OCI-LY7 (cell line): ENCODE measurements at places on chromosomes 7 and 10. TPM values are rescaled to one million over a fixed set of nuclear protein-coding genes. Genes with fewer than 3 reads are reported as not detected.

The RASA4 gene
- total RNA-seq, result 52.4 and 64.6 TPM in 2 replicates

The CEP55 gene
- total RNA-seq, result 68.3 and 75.2 TPM in 2 replicates

The EPHA1 gene
- not detected in 2 replicates for total RNA-seq

The CRTAC1 gene
- total RNA-seq, result not detected in 2 replicates

- no peak for DNase-seq
Observed at GRCh38 chr10:117137911-117138642, at the start of gene VAX1. Gene VAX1, minus strand, starts transcription at chr10:117138270. Its CDS starts 214 bp downstream, at chr10:117138056.

DNA sequence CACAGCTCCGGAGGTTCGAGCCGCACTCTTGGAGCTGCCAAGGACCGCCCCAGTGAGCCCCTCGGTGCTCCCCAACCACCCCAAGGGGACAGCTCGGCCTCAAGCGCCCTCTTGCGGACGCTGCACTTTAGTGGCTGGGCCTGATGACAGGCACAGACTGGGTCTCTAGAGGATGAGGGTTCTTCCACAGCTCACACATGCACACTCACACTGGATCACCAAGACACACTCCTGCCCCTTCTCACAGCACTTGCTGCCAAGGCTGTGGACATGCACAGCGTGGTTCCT lies 2.1 kb downstream of the RET start:
- DNase-seq, result peak; percentile 32

DNA sequence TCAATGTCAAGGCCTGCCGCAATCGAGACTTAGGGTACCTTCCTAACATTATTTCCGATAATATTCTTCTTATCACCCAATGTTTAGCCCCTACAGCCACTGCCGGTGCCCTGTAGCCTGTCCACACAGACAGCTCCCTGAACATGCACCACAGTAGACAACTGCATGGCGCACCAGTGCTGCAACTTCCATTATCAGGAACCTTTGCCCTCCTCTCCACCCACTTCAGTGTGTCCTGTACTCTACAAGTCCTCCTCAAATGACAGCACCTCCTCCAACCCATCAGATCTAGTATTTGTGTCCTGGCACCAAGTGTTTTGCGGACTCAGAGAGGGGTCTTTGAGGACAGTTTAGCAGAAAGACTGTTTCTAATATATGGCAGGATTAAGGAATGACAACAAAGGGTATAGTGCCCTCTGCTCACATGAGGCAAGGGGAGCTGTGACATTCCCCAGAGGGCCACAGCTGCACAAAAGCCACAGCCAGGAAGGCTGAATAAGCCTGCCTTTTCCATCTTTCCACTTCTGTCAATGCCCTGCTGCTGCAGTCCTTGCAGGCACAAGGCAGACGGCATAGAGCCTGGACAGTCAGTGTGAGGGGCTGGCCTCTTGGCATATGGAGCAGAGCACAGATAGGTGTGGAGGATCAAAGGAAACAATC lies 335.4 kb downstream of the PARD3 start:
- DNase-seq, result no peak

DNA sequence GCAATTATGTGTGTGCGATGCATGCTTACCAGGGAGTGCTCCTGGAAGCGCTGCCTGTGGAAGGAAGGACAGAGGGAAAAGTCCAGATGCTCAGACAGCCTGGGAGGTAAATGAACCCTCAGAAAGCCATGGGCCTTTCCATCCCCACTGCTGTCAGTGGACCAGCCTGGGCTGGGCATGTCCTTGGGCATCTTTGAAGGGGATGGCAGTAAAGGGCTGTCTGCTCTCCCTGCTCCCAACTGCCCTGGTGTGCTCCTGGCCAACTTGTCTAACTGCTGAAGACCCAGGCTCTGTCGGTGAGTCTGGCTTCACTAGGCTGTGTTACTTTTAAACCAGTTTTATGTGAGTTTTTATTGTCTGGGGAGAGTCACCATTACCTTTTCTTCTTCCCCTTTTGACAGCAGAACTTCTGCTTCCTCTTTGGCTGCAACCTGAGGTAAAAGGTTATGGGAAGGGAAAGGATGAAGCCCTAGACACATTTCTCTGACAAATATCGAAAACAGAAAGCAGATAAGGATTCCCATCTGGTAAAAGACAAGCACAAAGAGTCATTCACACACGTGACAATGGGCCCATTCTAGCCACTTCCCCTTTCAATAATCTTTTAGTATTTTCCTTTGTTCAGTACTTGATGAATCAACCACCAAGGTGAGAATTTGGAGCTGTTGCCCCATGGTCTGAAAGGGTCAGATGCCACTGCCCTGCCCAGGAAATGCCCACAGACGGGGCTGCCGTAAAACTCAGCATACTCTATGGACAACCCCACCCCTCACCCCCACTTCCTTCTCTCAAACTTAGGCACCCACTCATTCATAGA lies 27.6 kb upstream of the PIK3AP1 start:
- peak; percentile 63 for DNase-seq

DNA sequence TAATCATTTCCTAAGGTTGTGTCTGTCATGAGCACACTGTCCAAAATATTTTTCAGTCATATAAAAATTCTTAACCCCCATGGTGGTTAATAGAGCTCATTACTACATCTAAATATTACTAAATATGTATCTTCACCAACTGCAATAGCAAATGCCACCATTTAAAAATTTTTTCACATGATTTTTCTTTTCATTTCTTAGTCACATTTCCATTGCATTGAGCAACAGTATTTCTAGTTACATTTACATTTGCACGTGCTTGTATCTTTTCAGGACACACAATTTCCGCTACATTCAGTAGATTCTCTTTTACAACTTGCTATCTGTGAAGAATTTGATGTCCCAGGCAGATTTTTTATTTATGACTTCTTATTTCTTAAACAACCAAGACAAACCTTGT lies 5.2 kb upstream of the TAS2R40 start:
- DNase-seq, result no peak

DNA sequence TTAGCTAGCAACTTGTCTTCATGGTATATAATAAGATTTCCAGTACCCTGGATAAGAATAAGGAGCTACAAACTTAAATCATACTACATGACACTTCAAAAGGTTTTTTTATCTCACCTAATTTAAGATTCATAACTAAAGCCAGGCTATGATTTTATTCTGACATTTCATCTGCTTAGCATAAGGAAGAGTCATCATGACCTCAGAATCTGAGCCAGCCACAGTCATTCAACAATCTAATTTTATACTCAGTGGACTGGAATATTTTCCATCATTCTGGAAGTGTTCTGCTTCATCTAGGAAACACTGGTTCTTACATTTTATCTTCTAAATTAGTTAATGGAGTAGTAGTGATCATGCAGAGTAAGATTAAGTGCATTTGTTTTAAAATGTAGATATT lies 102.1 kb upstream of the KCND2 start:
- DNase-seq, result no peak

GRCh38 chr10:74738052-74738451 lies 88.3 kb upstream of the KAT6B start:
- peak; percentile 54 for DNase-seq

- DNase-seq, result no peak
Observed at GRCh38 chr10:44992070-44992731, 8.5 kb upstream of the ZNF22 start.

- no peak for DNase-seq
Observed at GRCh38 chr7:30743371-30744074, 8.4 kb upstream of the INMT start.

GRCh38 chr7:14381936-14382335 lies 392.5 kb upstream of the ETV1 start:
- no peak for DNase-seq
